PC-3 (cell line): ENCODE measurements at places on chromosomes 5 and 9.
A peak's percentile ranks its signal among the peaks of the same experiment; 100 is the strongest.

DNA sequence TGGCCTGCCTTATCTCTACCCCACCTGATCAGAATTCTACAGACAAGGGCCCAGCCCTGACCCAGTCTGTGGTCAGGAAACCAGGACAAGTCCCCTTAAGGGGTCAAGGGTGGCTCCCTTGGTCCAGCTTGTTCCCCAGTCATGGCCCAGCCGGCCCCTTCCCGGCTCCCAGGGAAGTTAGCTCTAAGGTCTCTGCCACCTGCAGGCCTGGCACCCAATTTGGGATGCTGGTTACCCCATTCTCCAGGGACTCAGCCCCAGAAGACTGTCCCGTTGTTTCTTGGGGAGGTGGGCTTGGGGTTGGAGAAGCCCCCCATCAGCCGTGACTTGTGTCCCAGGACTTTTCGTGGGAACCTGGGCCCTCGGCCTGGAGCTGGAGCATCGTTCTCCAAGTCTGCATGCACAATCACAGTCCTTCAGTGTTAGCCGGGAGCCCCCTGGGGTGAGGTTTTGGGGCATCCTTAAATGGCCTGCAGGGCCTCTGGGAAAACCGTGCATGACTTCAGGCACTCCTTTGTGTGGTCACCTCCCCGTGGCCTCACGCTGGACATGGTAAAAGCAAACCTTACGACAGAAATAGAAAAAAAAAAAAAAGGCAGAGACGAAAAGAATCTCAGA lies 150.8 kb upstream of the PHYKPL start:
- peaks cover 44% of the 10 kb centered on the region for H3K27me3 ChIP-seq
- no peak overlapping the region for H3K4me3 ChIP-seq
- H3K27ac ChIP-seq, result no peak overlapping the region

DNA sequence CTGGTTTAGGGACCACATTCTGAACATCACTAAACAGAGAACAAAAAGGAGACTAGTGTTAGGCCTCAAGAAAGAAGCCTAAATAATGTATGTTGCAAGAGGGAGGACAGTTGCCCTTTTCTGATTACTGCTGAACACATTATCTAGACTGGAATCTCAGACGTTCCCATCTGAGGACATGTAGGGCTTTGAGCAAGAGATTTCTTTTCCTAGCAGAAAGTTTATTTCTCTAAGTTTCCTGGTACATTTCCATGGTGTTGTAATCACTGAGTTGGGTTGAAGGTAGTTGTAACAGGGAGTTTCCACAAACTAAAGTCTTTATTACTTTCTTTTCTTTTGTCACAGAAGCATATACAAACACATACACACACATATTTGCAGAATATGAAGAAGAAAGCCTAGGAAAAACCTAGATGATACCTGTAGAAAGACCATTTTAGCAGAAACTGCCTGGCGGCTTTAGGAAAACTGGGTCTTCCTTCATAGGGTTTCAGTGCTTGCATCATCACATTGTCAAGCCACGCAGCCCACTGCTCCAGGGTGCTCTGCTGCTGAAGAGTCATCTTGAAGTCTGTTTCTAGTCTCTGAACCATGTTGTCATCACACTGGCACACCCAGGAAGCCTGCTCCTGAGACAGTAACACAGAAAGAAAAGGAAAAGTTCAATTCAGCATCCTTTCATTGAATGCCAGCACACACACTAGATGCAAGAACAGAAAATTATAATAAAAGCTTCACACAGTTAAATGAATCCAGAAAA lies 269.1 kb downstream of the RFX3 start:
- DNase-seq, result no peak
- H3K27ac ChIP-seq, result no peak overlapping the region
- H3K36me3 ChIP-seq, result no peaks in the 10 kb centered on the region
- H3K4me3 ChIP-seq, result no peak overlapping the region
- H3K27me3 ChIP-seq, result no peaks in the 10 kb centered on the region

GRCh38 chr9:16485160-16485559 lies 385.3 kb downstream of the BNC2 start:
- H3K27ac ChIP-seq, result no peak overlapping the region
- H3K27me3 ChIP-seq, result no peaks in the 10 kb centered on the region
- H3K36me3 ChIP-seq, result no peaks in the 10 kb centered on the region
- H3K4me1 ChIP-seq, result peaks cover 9% of the 10 kb centered on the region

DNA sequence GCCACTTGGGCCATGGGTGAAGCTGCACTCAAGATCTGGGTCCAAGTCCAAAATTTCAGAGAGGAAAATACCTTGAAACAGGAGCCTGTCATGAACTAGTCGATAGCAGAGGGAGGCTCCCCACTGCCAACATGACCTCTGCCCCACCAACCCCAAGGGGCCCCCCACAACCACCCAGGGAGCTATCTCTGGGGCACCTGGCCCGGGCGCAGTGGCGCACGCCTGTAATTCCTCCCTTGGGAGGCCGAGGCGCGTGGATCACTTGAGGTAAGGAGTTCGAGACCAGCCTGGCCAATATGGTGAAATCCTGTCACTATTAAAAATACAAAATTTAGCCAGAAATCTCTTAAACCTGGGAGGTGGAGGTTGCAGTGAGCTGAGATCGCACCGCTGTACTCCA lies 20.1 kb upstream of the HMCN2 start:
- H3K27ac ChIP-seq, result no peak overlapping the region
- H3K36me3 ChIP-seq, result no peaks in the 10 kb centered on the region
- H3K4me3 ChIP-seq, result no peak overlapping the region
- H3K27me3 ChIP-seq, result no peaks in the 10 kb centered on the region
- no peaks in the 10 kb centered on the region for H3K4me1 ChIP-seq
- DNase-seq, result no peak

DNA sequence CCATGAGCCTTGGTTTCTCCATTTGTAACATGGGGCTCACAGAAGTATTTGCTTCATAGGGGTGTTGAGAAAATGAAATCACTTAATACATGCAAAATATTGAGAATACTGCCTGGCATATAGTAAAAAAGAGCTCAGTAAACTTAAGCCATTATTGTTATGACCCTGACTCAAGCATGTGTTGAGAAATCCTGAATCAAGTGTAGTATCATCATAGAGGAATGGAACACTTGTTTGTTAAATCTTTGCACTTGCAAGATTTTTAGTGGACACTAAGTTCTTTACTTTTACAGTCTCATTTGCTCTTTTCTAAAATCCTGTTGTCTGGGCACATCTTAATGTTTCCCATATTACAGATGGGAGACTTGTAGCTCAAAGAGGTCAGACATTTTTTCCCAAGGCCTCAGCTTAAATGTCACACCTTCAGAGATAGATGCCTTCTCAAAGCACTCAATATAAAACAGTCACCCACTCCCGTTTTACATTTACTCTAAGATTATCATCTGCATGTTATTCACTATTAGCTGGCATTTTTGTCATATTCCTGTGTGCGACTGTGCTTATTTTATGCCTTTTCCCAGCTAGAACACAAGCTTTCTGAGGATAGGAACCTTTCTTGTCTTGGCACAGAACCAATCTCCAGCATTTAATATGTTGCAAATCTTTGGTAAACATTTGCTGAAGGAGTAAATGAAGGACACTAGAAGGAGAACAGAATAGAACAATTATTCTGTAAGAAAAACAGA lies 250.0 kb upstream of the TNC start:
- H3K4me3 ChIP-seq, result no peak overlapping the region
- H3K27ac ChIP-seq, result peak overlapping the region; percentile 32
- no peaks in the 10 kb centered on the region for H3K27me3 ChIP-seq
- no peaks in the 10 kb centered on the region for H3K36me3 ChIP-seq
- H3K4me1 ChIP-seq, result peaks cover 25% of the 10 kb centered on the region
- peak; percentile 46 for DNase-seq

GRCh38 chr5:2203774-2204173 lies 321.0 kb upstream of the IRX4 start:
- H3K4me1 ChIP-seq, result no peaks in the 10 kb centered on the region
- H3K27me3 ChIP-seq, result peaks cover 68% of the 10 kb centered on the region
- H3K27ac ChIP-seq, result no peak overlapping the region
- no peak overlapping the region for H3K4me3 ChIP-seq

DNA sequence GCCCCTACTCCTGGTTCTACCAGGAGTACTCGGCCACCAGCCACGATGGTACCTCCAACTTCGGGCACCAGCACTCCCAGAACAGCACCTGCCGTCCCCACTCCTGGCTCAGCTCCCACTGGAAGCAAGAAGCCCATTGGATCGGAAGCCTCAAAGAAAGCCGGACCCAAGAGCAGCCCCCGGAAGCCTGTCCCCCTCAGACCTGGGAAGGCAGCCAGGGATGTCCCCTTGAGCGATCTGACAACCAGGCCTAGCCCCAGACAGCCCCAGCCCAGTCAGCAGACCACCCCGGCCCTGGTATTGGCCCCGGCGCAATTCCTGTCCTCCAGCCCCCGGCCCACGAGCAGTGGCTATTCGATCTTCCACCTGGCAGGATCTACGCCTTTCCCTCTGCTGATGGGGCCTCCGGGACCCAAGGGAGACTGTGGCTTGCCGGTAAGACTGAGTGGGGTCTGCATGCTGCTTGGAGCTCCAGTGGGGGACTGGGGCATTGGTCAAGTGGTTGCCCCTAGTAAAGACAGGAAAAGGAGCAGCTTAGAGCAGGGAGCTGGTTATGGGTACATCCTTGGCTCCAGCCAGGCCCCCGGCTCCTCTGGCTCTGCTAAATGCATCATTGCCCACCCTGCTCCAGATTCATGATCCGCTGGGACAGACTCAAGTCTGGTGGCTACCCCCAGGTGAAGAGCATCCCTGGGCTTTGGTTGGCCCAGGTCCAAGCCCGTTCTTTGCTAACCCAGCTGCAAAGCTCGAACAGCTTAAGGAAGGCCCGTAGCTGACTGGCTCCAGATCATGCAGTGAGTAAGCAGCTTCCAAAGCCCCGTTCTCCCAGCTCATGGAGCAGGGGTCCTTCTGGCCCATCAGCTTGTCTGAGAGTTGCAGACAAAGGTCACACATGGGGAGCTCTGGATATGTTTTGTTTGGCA lies 14.0 kb downstream of the COL27A1 start:
- no peak overlapping the region for H3K4me3 ChIP-seq
- no peak for DNase-seq
- H3K27me3 ChIP-seq, result no peaks in the 10 kb centered on the region
- H3K36me3 ChIP-seq, result no peaks in the 10 kb centered on the region
- H3K27ac ChIP-seq, result no peak overlapping the region
- H3K4me1 ChIP-seq, result no peaks in the 10 kb centered on the region

GRCh38 chr9:127201071-127201541 lies 63.5 kb upstream of the GARNL3 start:
- no peak for DNase-seq
- H3K27ac ChIP-seq, result no peak overlapping the region
- no peaks in the 10 kb centered on the region for H3K27me3 ChIP-seq
- peaks cover 5% of the 10 kb centered on the region; the same call in 1 of the 2 replicates for H3K4me1 ChIP-seq
- no peaks in the 10 kb centered on the region for H3K36me3 ChIP-seq
- H3K4me3 ChIP-seq, result no peak overlapping the region

- H3K4me1 ChIP-seq, result no peaks in the 10 kb centered on the region
- no peaks in the 10 kb centered on the region for H3K27me3 ChIP-seq
- DNase-seq, result no peak
- no peak overlapping the region for H3K27ac ChIP-seq
- H3K4me3 ChIP-seq, result no peak overlapping the region
Observed at GRCh38 chr9:85647571-85647970, 94.2 kb downstream of the AGTPBP1 start.

DNA sequence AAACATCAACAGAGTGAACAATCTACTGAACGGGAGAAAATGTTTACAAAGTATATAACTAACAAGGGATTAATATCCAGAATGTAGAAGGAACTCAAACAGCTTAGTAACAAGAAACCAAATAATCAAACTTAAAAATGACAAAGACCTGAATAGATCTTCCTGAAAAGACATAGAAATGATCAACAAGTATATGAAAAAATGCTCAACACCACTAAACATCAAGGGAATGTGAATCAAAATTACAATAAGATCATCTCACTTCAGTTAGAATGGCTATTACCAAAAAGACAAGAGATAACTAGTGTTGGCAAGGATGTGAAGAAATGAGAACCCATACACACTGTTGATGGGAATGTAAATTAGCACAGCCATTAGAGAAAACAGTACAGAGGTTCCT lies 218.8 kb downstream of the MCTP1 start:
- H3K4me1 ChIP-seq, result no peaks in the 10 kb centered on the region
- H3K27ac ChIP-seq, result no peak overlapping the region
- DNase-seq, result no peak

DNA sequence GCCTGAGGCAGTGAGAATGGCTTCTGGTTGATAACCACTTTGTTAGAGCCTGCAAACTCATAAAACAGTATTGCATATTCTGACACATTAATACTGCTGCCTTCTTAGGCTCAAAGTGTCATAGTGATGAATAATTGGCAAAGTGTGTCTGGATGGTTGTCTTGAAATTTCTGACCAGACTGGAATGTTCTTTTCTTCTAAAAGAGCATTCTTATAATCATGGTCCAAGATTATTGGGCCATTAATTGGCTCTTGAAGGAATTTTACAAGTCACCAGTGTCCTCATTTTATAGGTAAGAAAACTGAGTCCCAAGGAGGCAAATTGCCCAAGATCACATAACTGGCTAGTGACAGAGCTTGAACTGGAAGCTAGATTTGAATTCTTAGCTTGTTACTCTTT lies 111.7 kb downstream of the PCSK1 start:
- no peaks in the 10 kb centered on the region for H3K36me3 ChIP-seq
- no peaks in the 10 kb centered on the region for H3K27me3 ChIP-seq
- peak; percentile 18 for DNase-seq
- no peak overlapping the region for H3K27ac ChIP-seq
- H3K4me3 ChIP-seq, result no peak overlapping the region
- peaks cover 28% of the 10 kb centered on the region for H3K4me1 ChIP-seq

- H3K27me3 ChIP-seq, result no peaks in the 10 kb centered on the region
- H3K36me3 ChIP-seq, result no peaks in the 10 kb centered on the region
- no peak for DNase-seq
Observed at GRCh38 chr5:92930057-92930456, 651.0 kb downstream of the NR2F1-AS1 start.

- no peaks in the 10 kb centered on the region for H3K27me3 ChIP-seq
- DNase-seq, result peak; percentile 63
- no peak overlapping the region for H3K4me3 ChIP-seq
- no peaks in the 10 kb centered on the region for H3K36me3 ChIP-seq
- H3K27ac ChIP-seq, result peak overlapping the region; percentile 50
Observed at GRCh38 chr9:33737811-33738606, 57.4 kb upstream of the PRSS3 start.

DNA sequence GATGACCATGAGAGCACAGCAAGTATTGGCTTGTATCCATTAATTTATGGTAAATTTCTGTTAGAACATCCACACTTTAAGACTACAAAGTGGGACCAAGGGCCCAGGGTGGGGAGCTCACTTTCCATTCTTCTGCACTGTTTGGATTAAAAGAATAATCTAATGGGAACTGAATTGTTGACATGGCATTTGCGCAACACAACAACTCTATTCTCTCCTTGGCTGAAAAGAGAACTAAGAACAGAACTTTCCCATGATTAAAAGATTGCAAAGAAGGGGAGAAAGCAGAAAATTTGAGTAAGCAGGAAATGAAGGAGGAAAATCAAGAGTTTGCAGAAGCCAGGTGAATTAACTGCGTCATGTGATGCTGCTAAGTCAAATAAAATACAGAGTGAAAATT lies 143.4 kb downstream of the HINT1 start:
- no peak overlapping the region for H3K27ac ChIP-seq
- H3K4me1 ChIP-seq, result no peaks in the 10 kb centered on the region
- H3K36me3 ChIP-seq, result no peaks in the 10 kb centered on the region
- no peak overlapping the region for H3K4me3 ChIP-seq
- no peak for DNase-seq
